OCI-LY7 (cell line): ENCODE measurements at places on chromosomes 5 and 9. TPM values are rescaled to one million over a fixed set of nuclear protein-coding genes. Genes with fewer than 3 reads are reported as not detected.

The CTXN3 gene
- not detected in 2 replicates for total RNA-seq

GRCh38 chr5:81650987-81651386 is 99.9 kb downstream of the SSBP2 start:
- no peak for DNase-seq

DNA sequence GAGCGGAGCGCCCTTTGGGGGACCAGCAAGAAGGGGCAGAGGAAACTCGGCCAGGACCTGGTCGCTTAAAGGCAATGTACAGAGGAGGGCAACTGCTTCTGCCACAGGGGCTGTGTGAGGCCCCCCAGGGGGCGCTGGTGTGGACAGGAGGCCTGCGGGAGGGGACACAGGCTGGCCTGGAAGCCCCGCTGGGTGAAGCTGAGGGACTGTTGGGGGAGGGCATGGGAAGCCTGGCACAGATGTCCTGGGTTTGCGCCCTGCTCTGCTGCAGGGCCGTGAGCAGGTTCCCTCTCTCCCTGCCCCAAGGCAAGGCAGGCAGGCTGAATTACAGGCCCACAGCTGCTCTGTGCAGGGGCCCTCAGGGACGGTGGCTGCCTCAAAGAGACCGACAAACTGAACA is 5.4 kb downstream of the MED22 start:
- no peak for DNase-seq

DNA sequence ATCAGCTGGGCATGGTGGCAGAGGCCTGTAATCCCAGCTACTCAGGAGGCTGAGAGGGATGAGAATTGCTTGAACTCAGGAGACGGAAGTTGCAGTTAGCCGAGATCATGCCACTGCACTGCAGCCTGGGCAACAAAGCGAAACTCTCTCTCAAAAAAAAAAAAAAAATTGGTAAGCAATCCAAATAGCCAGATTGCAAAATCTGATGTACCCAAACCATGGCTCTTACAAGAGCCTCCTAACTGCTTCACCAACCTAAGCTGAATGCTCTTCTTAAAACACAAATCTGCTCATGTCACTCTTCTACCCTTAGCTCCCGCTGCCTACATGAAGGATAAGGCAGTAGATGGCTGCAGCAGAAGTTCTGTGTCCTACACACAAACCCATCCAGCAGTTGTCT is 105.9 kb downstream of the MPDZ start:
- no peak for DNase-seq

The KIF4B gene
- not detected in 2 replicates for total RNA-seq
